ENCODE measurements at places on chromosomes 16 and 17.

- peak; percentile 56 for DNase-seq
These were observed 331 bp upstream of the CCDC92B start for GRCh38 chr17:2749784-2750181.

GRCh38 chr16:53131363-53132071 is 76.7 kb downstream of the CHD9 start:
- DNase-seq: peak; percentile 59

- no peak for DNase-seq
These were observed 12.9 kb upstream of the ODF4 start for GRCh38 chr17:8326511-8327302.

GRCh38 chr17:57356153-57356718 is 99.9 kb downstream of the MSI2 start:
- DNase-seq: no peak

DNA sequence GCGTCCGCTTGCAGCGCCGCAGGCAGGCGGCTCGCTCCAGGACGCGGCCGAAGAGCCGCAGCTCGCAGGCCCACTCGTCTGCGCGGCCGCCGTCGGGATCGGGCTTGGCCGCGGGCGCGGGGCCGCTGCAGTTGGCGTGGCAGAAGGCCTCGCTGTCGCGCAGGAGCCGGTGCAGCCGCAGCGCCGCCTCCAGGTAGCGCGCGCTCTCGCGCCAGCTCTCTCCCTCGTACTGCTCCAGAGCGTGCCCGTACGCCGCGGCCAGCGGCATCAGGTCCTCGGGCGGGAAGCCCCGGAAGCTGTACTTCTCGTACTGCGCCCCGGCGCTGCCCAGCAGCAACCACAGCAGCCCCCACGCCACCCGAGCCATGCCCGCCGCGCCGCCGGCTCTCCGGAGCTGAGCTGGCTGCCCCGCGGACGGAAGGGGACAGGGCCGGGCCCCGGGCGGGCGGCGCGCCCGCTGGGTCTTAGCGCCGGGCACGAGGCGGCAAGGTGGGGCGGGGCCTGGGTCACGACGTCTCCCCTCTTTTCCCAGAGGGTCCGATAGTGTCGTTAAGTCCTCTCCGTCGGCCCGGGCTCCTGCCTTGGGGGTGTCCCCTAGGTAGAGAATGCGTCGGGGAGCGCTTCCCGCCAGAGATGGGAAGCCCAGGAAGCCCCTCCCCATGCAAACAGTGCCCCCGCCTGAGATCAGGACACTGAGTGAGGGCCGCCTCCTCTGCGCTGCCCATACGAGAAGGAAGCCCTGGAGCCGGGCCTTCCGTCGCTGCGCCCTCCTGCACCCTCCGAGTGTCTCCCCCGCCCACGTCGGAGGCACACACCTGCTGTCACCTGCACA is at the start of gene P3H4:
TSS of gene P3H4 (minus strand) at position 401 of the 832 bp plus-strand sequence. CDS start at position 367, 34 bp downstream.
- peak; percentile 68 for DNase-seq

DNA sequence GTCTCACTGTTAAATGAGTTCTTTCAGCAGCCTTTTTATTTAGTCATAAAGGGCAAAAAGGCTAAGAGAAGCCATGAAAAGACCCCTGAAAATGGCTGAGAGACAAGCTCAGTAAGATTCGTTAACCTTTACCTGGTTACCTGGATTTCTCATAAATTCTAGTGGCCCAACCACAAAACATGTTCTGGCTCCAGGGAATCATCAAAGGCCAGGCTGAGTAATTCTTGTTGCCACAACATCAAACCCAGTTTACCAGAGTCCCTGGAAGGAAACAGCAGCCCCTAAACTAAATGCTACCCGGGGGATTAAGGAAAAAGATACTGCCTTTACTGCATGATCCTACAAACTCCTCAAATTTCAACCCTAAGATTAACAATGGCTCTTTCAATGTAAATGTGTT is 15.8 kb downstream of the CYTH1 start:
- no peak for DNase-seq

DNA sequence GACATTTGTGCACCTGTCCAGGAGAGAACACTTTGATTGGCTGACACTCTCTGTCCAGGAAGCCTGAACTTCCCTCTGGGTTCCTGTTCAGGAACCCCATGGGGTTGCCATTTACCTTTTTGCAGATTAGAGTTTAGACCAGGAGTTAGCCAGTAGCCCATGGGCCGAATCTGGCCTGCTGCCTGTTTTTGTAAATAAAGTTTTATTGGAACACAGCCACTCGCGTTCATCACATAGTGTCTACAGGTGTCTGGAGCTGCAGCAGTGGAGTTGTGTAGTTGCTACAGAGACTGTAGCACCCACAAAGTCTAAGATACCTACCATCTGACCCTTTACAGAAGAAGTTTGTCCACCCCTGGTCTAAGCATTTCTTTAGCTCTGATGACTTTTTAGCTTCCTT is 70.9 kb downstream of the ABCC1 start:
- no peak for DNase-seq

- no peak for DNase-seq
These were observed 5.9 kb upstream of the UTP6 start for GRCh38 chr17:31907342-31907962.

DNA sequence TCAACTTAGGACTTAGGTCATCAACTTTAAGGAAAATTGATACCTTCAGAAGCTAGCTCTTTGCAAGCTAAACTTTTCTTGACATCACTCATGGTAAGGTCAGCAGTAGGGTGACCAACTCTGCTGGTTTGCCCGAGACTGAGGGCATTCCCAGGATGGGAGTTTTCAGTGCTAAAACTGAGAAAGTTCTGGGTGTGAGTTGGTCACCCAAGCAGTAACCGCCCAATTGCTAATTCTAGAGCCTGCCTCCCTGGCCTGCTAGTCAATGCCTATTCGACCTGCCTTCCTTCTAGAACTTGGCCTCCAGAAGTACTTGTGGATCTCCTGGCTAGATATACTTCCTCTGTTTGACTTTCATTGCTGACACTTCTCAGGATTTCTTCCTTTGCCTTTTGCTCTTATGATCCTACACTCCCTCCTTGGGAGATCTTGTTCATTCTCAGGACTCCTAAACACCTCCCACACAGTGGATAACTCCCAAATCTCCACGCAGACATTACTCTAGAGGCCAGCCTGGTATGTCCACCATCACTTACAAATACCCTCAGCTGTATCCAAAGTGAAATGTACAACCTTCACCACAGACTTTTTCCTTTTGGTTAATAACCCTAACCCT is 10.5 kb upstream of the MYO18A start:
- no peak for DNase-seq

- no peak for DNase-seq
These were observed 355.4 kb downstream of the CA10 start for GRCh38 chr17:51803161-51803560.

DNA sequence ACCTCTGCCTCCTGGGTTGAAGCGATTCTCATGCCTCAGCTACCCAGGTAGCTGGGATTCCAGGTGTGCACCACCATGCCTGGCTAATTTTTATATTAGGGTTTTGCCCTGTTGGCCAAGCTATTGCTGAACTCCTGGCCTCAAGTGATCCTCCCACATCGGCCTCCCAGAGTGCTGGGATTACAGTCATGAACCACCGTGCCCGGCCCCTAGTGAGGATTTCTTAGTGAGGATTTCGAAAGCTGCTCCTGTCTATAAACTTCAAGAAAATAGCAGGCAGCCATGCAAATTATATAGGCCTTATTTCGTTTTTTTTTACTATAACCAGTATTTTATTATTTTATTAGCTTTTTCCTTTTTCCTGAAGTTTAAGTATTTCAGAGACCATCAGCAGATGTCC is 41.6 kb downstream of the EPN2 start:
- no peak for DNase-seq

- DNase-seq: no peak
These were observed 13.9 kb downstream of the BEAN1 start for GRCh38 chr16:66440970-66441369.

DNA sequence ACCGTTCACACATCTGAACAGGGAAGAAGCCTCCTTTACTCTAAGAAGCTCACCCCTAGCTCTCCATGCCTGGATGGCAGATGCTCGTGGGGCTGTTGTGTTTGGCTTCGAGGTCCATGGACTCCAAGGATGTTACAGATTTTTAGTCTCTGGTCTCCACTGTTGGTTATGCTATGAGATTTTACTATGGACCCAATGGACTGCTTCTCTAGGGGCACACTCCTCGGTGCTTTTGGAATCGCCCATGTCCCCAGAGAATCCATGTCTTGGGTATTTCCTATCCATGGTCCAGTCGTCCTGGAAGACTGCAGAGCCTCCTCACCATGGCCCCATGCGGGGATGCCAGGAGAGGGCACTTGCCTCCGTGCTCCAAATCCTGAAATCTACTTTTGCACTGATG is 83.4 kb downstream of the KCNJ12 start:
- no peak for DNase-seq

GRCh38 chr16:9060225-9060624 is 31.2 kb upstream of the HAPSTR1 start:
- no peak for DNase-seq

DNA sequence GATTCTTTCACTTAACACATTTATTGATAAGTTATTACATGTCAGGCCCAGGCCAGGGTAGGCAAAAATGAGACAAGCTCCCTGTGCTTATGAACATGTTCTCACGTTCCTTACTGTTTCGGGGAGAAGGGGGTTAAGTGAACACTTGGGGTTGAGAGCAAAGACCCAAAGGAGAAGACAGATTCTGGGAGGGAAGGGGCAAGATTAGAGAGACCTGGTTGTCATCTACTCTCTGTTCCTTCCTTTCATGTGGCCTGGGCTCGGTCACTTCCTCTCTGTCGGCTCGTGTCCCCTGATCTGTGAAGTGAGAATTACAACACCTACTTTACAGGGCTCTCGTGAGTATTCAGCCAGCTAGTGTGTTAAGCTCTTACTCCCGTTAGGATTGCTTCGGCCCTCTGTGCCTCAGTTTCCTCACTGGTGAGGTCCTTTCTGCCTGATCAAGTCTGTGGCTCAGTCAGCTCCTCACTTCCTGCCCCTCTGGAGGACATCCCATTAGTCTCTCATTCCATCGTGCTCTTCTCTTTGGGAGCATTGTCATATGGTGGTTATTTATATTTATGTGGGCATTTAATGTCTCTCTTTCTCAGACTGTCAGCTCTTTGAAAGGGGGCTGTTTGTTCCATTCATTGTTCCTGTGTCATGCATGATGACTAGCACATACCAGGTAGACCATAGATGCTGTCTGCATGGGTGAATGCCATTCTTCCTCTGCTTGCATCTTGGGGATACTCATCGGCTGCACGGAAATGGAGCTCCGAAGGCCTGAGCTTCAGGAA is 38.9 kb downstream of the PLCG2 start:
- DNase-seq: peak; percentile 28

Measured in stimulated activated CD8-positive, alpha-beta memory T cell treated with anti-CD3 and anti-CD28 coated beads, Interleukin-7, amount 100 ng/mL, for 4 hours (primary cell).